Stimulated activated CD4-positive, alpha-beta T cell treated with anti-CD3 and anti-CD28 coated beads, Interleukin-1b, Interleukin-23, amount 100 ng/mL, for 1 hour (primary cell): ENCODE measurements at places on chromosomes 5 and 9.

DNA sequence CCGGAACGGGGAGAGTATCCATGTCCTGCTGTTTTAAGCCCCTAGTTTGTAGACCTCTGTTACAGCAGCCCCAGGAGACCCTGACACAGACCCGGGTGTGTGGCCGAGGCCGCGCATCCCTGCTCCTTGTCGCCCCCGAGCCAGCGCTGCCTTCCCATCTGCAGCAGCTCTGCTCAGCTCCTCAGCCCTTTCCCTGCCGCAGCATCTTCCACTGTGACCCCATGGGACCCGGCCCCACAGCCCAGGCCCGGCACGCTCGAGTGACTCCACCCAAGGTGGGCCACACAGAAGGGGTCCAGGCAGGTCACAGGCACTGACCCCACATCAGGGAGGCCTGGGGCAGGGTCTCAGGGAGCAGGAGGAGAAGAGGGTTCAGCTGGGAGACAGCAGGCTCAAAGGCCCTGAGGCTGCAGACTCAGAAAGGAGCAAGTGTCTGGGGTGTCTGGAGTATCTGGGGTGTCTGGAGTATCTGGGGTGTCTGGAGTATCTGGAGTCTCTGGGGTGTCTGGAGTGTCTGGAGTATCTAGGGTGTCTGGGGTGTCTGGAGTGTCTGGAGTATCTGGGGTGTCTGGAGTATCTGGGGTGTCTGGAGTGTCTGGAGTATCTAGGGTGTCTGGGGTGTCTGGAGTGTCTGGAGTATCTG lies 31.2 kb downstream of the LHX3 start:
- no peak for DNase-seq

DNA sequence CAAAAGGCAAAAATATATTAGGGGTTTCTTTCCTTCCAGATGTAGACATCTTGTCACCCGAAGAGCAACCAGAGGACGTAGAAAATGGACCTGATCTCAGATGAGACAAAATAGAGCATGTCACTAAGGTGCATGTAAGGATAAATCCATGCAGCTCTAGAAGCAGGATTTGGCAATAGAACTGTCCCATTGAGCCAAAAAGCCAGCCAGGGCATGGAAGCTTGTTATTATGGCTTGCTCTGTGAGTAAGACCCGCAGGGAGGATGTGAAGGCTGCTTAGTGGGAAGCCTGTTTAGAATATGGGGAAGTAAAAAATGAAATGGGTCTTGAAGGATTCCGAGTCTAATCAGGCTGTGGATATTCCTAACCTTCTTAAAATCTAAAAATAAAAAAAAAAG lies 165.6 kb upstream of the MPDZ start:
- no peak for DNase-seq

DNA sequence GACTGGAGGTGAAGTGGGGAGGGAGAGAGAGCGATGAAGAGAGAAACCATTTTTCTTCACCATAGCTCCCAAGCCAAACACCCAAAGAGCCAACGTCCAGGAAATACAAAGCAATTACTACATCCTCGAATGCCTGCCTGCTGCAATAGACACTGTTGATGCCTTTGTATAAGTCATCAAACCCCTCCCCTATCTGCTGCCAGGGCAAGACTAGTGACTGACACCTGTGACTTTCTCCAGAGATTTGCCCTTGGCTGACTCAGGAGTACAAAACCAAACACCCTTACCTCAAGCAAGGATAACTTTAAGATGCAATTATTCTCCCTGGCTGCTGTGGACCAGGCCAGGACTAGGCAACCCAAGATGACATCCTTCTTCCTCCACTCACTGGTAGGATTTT lies 81.8 kb upstream of the RASA1 start:
- no peak for DNase-seq

GRCh38 chr5:137954131-137954879 lies 65.0 kb downstream of the PKD2L2 start:
- DNase-seq, result no peak

GRCh38 chr5:136115183-136115865 lies 17.3 kb upstream of the SMAD5 start:
- DNase-seq, result no peak

GRCh38 chr9:126893079-126893478 lies 21.5 kb upstream of the RALGPS1 start:
- DNase-seq, result no peak
